ENCODE measurements at places on chromosomes 16 and 17.

DNA sequence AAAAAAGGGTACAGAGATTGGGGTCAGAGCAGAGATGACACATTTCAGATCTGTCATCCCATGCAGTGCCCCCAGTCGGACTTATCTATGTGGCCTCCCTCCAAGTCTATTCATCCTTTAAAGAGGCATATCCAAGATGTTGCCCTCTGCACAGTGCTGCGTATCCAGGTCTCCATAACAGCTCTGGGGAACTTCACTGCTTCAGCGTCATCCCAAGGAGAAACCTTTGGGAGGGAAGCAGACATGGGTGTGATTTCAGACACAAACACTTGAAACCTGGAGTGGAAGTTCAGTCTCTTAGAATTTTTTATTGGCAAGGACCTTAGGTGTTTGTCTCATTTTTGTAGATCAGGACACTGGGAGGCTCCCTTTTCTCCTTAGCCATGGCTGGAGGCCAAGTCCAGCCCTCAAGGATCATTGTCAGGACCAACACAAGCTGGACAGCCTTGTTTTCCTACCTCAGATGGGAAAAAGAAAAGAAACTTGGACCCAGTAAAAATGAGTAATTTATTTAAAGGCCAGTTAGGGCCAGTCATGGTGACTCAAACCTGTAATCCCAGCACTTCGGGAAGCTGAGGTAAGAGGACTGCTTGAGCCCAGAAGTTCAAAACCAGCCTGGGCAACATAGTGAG is 23.9 kb upstream of the NLK start:
- no peak for DNase-seq

DNA sequence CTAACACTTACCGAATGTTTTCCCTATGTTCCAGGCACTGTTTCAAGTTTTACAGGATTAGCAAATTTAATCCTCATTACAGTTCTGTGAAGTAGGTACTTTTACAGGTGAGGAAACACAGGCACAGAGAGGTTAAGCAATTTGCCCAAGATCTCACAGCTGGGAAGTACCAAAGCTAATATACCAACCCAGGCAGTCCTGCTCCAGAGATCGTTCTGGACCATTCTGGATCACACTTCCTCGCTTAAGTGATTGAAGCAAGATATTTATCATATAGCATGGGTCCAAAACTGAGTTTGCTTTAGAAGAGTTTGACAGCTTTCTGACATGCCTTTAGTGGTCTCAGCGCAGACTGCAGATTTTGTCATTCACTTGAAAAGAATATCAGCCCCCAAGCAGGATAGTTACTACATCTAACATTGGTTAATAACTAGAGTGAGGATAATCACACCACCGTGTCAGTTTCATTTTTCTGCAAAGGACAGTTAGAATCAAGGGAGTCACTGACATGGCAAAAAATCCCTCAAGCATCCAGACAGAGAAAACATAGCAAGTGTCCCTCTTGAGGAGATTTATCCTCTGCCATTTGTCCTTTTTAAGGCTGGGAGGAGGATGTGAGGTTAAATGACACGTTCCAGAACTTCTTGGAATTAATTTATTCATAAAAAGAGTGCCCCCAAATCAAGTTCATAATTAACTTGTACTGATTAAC is 5.1 kb downstream of the HS3ST3B1 start:
- DNase-seq, result no peak

DNA sequence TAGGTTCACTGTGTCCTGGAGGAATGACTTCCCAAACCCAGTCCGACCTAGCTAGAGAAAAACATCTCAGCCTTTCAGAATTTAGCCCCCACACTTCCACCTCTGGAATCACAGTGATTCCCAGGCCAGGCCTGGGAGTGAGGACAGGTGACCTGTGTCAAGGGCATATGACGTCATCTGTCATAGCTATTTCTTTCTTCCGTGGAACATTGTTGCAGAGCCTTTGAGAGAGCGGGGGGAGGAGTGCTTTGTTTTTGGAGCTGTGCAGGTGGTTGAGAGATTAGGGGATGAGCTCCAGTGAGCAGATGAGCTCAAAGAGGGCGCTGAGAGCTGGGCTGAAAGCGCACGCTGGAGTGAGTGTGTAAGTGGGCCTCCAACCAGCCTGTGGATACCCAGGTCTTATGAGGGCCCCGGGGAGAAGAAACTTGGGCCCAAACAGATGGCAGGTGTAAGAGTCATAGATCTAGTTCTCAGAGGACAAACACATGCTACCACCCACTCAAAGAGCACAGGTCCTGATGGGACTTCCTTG is 344.8 kb downstream of the SNX29 start:
- DNase-seq, result no peak

DNA sequence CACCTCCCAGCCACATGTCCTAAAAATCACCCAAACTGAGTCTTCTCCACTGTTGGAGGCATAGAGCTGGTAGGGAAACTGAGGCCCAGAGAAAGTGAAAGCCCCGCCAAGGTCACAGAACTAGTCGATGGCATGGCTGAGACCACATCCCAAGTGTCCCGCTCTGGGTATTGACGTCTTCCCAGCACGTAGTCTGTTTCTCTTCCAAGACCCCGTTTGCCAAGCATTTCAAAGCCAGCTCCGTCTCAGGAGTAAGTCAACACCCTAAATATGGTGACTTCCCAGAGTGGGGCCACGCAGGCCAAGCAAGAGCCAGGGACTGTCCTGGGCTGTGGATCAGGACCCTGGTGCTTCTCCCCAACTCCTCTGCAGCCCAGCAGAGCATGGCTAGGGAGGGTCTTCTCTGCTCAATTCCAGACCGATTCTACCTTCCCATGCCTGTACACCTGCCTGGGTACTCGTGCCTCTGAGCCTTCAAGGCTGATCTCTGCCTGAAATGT is 19.7 kb downstream of the PITPNM3 start:
- no peak for DNase-seq

- no peak for DNase-seq
These were observed 10.5 kb downstream of the SREBF1 start for GRCh38 chr17:17826342-17826713.

GRCh38 chr17:28282596-28282995 is 36.4 kb upstream of the TMEM97 start:
- no peak for DNase-seq

DNA sequence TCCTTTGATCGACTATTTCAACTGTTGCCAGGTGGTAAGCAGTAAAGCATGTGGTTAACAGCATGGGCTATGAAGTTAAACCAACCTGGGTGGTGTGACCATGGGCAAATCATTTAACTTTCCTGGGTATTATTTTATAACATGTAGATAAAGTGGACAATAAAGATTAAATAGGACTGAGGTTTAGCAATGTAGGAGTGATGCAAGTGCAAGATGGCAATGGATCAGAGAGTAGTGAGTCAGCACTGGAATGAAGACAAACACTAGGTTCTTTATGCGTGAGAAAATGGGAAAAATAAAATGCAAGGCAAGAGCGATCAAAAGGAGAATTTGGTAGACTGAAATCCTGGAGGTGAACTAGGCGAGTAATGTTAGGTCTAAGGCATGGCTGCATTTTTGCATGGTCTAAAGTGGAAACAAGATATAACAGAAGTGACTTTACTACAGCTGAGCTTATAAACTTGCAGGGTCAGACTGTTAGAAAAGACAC is 222.4 kb upstream of the AXIN2 start:
- no peak for DNase-seq

DNA sequence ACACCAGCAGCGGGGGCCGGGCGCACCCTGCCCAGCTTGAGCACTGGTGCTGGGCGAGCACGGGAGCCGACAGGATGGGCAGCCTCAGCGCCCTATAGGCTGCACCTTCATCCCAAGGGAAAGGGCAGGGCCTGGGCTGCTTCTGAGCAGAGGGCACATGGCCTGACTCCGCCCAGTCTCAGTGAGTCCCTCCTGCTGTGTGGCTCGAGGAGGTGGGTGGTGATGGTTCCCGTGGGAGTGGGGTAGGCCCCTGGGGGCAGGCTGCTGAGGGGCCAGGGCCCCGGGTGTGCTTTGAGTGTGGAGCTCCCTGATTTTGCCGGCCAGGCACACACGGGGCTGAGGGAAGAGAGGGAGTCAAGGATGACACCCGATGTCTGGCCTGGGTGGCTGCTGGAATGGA is 37.9 kb downstream of the TSC2 start:
- no peak for DNase-seq

GRCh38 chr17:40307001-40307730 is 1.8 kb upstream of the RARA start:
- peak; percentile 72 for DNase-seq

- DNase-seq, result no peak
These were observed 28.7 kb downstream of the CHD9NB start for GRCh38 chr16:53024045-53024444.

DNA sequence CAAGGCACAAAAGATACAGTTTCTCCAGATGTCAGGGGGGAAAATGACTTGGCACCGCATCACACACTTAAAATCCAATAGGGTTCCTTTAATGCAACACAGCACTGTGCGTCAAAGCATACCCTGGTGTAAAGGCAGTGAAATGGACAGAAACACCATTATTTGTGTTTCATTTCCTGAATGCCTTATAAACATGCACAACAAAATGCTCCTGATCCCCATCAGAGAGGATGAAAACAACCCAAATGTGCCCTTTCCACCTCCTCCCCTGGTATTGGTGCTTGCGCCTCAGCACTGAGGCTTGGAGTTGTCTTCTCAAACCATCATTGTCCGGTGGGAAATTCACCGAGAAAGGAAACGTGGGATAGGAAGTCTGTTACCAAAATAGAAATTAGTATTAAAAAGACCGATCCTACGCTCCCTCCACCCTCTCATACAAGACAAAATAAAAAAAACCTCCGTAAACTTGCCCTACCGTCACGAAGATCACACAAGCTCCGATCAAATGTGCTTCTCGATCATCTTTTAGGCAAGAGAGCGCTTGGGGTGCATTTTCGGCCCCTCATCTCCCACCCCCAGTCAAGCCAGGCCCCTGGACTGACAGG is 722 bp downstream of the CDC27 start:
- DNase-seq, result no peak

- DNase-seq, result no peak
These were observed 2.0 kb upstream of the GSE1 start for GRCh38 chr16:85611194-85611443.

- no peak for DNase-seq
These were observed 38.9 kb upstream of the NDRG4 start for GRCh38 chr16:58461056-58461455.

- no peak for DNase-seq
These were observed 18.8 kb upstream of the HLF start for GRCh38 chr17:55245986-55246385.

- no peak for DNase-seq
These were observed 52.2 kb upstream of the CHMP6 start for GRCh38 chr17:80939151-80940145.

DNA sequence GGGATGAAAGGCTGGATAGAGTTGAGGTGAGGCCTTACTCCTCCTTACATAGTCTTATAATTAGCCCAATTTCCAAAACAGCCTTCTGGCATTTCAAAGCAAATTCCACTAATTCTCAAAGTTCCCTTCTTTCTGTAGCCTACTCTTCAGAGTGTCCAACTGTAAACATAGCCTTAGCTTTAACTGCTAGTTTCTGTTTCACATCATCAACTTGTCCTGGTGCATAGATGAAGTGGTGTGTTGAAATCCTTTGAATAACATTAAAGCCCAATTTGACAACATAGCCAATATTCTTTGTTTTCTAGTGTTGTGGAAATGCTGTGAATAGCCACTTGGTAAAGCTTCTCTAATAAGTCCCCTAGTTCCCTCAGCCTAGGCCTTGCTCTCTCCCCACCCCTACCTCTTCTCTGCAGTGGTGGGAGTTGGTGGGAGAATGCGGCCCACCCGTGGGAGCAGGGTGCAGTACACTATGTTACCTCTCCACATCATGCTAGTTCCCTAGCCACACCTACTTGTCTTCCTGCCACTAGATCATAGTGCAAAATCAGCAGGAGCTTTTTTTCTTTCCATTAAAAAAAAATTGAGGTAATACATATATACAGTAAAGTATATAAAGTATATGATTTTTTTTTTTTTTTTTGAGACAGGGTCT is 127.0 kb upstream of the HAS3 start:
- DNase-seq, result no peak

DNA sequence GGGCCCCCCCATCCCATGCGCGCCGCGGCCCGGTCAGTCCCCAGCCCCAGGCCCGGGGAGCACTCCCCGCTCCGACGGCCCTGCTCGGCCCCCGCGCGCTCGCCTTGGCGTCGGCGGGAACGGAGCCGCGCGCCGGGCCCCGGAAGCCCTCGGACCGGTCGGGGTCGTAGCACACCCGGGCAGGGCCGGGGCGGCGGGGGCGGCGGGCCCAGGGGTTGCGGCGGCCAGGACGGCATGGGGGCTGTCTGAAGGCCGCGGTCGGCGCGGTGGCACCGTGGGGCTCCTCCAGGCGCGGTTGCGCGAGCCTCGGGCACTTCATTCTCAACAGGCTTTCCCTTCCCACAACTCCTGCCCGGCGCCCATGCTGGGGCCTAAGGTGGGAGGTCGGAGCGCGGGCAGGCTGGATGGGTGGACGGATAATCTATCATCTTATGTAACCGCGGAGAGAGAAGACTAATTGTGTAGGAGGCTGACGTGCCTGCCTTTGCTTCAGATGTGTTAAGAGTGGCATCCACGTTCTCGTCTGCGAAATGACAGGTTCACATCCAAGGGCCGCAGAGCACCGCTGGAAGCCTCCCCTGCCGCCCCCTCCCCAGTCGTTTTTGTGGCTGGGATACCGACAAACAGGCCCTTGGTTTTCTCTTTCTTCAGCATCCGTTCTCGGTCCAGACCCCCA is 708 bp downstream of the BAIAP2 start:
- no peak for DNase-seq

DNA sequence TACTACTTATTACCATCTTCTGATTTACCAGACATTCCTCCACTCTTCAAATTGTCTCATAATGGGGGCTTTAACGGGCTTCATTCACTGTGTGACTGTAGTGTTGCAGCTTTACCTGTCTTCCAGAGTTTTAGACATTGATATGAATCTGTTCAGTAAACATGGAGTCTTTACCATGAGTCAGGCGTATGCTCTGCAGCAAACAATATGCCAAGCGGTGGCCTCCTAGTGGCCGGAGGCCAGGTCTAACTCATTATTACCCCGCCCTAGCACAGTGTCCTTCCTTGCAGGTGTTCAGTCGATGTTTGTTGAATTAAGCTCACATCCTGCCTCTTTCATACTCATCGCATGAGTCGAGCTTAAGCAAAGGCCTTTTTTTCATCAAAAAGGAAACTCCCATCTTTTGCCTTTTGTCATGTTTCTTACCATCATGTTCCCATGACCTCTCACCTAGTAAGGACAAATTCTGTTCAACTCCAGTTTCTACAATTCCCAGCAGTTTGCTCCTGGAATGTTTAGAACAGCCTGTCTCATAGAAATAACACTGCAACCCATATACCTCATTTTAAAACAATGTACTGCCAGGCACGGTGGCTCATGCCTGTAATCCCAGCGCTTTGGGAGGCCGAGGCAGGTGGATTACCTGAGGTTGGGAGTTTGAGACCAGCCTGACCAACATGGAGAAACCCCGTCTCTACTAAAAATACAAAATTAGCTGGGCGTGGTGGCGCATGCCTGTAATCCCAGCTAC is 39.4 kb downstream of the TUBD1 start:
- DNase-seq, result no peak

- no peak for DNase-seq
These were observed 41.2 kb upstream of the HAPSTR1 start for GRCh38 chr16:9050102-9050830.
